EH (cell line): ENCODE measurements at places on chromosomes 7 and 10.

DNA sequence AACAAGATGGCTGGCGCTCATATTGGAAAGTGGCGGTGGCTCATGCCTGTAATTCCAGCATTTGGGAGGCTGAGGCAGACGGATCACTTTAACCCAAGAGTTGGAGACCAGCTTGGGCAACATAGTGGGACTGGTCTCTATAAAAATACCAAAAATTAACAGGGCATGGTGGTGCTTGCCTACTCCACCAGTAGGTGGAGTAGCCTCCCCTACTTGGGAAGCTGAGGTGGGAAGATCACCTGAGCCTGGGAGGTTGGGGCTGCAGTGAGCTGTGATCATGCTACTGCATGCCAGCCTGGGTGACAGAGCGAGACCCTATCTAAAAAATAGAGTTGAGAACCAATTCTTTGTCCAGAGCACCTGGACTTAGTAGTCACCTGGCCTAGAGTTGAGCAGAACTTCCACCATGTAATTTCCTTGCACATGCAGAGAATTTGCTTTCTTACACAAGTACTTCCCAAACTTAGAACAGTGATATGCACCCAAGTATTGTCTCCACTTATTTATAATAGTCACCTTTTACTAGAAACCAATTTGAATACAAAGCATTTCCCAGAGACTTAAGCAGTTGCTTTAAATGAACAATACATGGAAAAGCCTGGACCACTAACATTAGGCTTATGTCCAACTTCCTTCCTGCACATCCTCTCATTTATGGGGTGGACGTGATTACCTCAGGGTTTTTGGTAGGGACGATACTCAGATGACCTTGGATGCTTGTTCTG lies 15.9 kb downstream of the LAMB4 start:
- no peak for DNase-seq

GRCh38 chr7:151197932-151198331 lies 10.9 kb upstream of the ASB10 start:
- DNase-seq: no peak

- peak; percentile 65 for DNase-seq
These were observed 20.0 kb upstream of the IFIT2 start for GRCh38 chr10:89281606-89282395.

- DNase-seq: peak; percentile 78
These were observed 167.8 kb upstream of the EEPD1 start for GRCh38 chr7:35985126-35985754.

DNA sequence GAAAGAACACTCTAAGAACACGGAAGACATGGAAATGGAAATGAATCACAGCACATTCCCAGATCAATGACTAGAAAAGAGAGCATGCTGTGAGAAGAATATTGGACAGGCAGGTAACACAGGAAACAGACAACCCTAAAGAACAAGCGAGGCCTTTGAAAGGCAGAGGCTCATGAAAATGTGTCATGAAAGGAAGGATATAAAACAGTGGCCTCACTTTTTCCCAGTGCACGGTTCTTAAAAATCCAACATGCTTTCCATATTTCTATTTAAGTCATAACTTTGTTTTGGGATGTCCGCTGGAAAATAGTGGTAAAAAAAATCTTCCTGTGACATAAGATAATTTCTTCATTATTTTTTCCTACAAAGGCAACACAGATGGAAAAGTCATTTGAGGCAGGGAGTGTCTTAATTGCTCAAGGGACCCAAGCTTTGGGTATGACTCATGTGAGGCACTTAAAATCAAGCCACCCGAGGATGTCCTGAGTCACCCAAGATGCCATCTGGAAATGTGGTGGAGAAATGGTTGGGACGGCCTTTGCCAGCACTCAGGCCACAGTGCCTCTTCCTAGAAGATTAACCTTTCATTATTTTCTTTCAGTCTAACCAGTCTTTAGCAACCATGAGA lies 17.0 kb downstream of the ITIH5 start:
- DNase-seq: no peak

GRCh38 chr10:67770537-67770936 lies 67.5 kb downstream of the DNAJC12 start:
- no peak for DNase-seq

DNA sequence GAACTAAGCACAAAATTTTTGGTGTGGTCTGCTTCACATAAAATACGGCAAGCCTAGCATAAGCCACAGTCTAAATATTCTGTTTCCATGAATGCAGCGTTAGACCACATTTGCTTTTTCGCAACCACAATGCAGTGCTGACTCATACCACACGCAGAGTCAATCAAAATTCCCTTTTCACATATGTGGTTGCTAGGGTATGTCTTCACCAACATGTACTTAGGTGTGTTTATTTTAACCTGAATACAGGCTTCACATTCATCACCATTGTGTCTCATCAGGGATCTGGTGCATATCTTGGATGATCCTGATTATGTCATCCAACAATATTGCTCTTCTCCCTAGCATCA lies 90.8 kb downstream of the CHN2 start:
- peak; percentile 58 for DNase-seq

- DNase-seq: no peak
These were observed 16.6 kb downstream of the GTF2I start for GRCh38 chr7:74674166-74674565.

DNA sequence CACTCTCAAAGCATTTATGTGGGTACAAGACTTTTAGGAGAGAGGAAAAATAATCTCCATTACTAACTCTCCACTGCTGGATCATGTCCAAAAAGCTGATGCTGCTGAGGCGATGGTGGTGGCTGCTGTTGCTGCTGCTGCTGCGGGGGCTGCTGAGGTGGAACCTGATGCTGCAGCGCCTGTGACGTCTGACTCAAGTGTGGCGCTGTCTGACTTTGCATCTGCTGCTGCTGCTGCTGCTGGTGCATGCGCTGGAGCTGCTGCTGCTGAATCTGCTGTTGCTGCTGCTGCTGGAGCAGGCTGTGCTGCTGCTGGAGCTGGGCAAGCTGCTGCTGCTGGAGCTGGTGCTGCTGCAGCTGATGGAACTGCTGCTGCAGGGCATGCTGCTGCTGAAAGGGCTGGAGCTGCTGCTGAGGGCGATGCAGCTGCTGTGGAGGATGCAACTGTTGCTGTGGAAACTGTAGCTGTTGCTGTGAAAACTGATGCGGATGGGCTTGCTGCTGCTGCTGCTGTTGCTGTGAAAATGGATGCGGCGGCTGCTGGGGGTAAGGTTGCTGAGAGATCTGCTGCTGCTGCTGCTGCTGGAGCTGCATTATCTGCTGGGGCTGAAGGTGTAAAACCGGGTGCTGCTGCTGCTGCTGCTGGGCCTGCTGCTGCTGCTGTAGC lies 34.5 kb downstream of the PAXIP1 start:
- DNase-seq: no peak

- DNase-seq: no peak
These were observed 90.9 kb upstream of the WDR11 start for GRCh38 chr10:120760253-120760652.

GRCh38 chr10:100518761-100519241 lies 860 bp downstream of the SEC31B start:
- DNase-seq: peak; percentile 73

GRCh38 chr10:34290412-34291081 lies 524.5 kb downstream of the PARD3 start:
- DNase-seq: peak; percentile 93

- no peak for DNase-seq
These were observed 63.0 kb downstream of the PIP4K2A start for GRCh38 chr10:22651276-22651980.

DNA sequence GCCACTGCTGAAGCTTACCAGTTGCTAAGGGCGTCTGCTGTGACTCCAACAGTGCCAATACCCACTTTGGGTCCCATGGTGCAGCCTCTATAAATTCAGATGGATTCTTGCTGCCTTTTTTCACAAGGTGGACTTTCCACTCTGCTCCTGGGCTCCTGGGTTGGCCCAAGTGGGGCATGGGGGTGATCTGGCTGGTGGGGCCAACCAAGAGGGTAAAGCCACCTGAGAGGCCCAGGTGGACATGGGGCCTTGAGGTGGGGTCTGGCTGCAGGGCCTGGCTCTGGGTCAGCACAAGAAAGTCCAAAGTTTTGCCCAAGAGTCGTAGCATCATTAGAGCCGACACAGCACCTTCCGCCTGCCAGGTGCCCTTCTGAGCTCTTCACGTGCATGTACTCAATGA lies 105.2 kb upstream of the KDM7A start:
- no peak for DNase-seq

GRCh38 chr7:3649678-3650440 lies 348.8 kb downstream of the SDK1 start:
- no peak for DNase-seq

- DNase-seq: no peak
These were observed 185.2 kb upstream of the PITRM1 start for GRCh38 chr10:3357737-3358136.

GRCh38 chr7:138900035-138900828 lies 81.0 kb downstream of the KIAA1549 start:
- DNase-seq: peak; percentile 75

DNA sequence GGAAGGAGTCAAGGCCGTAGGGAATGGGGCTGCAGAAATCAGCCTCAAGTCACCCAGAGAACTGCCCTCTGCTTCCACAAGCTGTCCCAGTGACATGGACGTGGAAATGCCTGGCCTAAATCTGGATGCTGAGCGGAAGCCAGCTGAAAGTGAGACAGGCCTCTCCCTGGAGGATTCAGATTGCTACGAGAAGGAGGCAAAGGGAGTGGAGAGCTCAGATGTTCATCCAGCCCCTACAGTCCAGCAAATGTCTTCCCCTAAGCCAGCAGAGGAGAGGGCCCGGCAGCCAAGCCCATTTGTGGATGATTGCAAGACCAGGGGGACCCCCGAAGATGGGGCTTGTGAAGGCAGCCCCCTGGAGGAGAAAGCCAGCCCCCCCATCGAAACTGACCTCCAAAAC lies 50.2 kb upstream of the PDCD4 start:
- DNase-seq: no peak

DNA sequence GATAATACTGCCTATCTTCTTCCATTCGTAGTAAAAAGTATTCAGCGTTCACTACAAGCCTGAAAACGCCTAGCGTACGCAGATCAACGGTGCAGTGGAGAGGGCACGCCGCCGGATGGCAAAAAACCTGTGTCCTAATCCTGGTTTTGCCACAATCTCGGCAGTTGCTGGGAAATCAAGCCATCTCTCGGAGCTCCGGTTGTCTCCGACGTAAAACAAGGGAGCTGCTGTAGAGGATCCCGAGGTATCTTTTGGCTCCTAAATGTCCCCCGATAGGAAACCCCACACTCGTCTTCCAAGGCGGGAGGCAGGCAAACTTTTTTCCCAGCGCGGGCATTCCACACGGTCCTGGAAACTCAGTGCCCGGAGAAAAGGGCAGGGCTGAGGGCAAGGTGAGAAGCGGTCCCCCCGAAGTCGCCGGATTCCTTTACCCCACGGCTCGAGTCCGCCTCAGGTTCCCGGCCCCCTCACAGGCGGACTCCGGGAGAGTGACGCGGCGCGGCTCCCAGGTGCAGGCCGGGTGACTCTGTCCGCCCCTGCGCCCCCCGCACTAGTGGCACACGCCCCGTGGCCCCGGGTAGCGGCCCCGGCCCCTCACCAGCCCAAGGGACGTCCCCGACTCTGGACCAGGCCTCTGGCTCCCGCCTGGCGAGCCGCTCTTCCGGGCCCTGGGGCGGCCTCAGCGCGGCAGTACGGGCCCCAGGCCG lies 649 bp downstream of the IDE start:
- peak; percentile 57 for DNase-seq

- DNase-seq: no peak
These were observed 75.1 kb downstream of the NOD1 start for GRCh38 chr7:30403477-30403876.

DNA sequence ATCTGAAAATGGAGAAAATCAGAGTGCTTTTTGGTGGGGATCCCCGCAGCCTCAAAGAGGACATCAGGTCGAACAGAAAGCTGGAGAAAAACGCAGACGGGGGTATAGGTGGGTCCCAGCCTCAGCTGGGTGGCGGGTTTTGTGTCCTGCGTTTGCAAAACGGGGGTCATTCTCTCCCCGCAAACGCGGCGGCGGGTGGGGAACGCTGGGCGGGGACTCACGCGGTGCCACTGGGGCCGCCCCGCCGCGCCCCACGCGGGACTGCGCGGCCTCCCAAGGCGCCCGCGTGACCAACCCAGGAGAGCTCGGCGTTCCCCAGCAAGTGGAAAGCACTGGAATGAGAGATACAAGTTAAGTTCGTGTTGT lies 806 bp upstream of the VIPR2 start:
- no peak for DNase-seq

GRCh38 chr10:14478604-14479003 lies 147.9 kb upstream of the FRMD4A start:
- DNase-seq: peak; percentile 86

- DNase-seq: no peak
These were observed 80.0 kb downstream of the SDK1 start for GRCh38 chr7:3380886-3381685.

- no peak for DNase-seq
These were observed 4.0 kb upstream of the SVOPL start for GRCh38 chr7:138705167-138705566.

DNA sequence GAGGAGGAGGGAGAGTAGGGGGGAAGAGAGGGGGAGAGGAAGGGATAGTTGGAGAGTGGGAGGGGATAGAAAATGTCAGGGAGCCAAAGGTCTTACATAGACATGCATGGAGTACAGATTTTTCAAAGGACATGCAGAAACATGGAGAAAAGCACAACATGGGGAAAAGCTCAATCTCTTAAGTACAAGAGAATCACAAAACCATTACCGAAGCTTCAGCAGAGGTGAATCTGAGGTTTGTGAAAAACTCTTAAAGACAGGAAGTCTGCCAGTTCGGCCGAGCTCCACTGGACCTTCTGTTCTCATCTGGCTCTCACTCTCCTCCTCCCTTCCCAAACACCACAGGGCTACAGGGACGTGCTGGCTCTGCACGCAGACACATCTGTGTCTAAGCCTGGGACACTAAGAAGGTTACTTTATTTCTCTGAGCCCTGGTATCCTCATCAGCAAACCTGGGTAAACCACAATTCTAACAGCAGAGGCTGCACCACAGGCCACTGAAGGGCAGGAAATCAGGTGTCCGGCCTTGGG lies 133.9 kb downstream of the COBL start:
- no peak for DNase-seq

DNA sequence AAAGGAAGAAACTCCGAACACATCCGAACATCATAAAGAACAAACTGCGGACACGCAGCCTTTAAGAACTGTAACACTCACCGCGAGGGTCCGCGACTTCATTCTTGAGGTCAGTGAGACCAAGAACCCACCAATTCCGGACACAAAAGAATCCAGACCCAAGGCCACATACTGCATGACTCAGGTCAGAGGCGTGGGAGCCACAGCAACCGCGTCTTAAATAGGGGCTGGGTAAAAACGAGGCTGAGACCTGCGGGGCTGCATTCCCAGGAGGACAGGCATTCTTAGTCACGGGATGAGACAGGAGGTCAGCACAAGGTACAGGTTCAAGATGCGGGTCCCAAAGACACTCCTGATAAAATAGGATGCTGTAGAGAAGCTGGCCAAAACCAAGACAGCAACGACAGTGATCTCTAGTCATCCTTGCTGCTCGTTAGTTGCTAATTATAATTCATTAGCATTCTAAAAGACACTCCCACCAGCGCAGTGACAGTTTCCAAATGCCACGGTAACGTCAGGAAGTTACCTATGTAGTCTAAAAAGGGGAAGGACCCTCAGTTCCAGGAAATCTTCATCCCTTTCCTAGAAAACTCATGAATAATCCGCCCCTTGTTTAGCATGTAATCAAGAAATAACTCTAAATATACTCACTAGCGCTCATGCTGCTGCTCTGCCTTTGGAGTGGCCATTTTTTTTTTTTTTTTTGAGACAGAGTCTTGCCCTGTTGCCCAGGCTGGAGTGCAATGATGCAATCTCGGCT lies 19.3 kb downstream of the AP5Z1 start:
- DNase-seq: peak; percentile 17
